ENCODE measurements at places on chromosomes 7 and 10.

GRCh38 chr7:134509010-134509409 is 18.4 kb upstream of the AKR1B10 start:
- DNase-seq = no peak

DNA sequence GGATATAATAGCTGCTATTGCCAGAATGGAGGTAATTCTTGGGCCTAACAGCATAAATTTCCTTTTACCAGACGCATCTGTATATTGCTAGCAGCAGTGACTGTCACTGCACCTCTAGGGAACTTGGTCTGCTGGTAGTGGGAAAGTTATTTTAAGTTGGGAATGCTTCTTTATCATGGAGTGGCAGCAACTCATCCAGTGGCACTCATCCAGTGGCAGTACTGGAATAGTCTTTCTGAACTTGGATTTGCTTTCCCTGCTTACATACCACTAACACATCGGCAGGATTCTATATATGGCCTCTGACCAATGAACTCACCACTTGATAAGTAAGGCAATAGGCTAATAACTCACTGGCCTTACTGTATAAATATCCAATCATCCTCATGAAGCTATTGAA is 22.0 kb upstream of the ICA1 start:
- no peak for DNase-seq

DNA sequence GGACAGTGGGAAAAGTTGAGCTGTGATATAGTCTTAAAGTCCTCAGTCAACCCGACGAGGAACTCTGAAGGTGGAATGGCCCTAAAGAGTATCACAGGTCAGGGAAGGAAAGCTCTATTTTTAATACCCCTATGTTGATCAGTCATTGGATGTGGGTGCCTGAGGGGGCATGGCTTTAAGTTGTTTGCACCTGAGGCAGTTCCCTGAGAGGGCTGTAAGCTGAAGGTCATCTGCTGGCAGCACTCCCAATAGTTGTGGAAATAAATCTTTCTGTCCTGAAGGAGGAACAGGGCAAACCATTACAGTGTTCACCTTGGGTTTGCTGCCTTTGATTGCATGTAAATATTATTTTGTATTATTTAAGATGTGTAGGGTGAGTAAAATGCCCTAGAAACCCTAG is 17.8 kb upstream of the C1GALT1 start:
- DNase-seq = no peak

- DNase-seq = no peak
Measured at GRCh38 chr10:98246911-98247805, 20.8 kb downstream of the LOXL4 start.

GRCh38 chr10:114313866-114314265 is 74.8 kb downstream of the VWA2 start:
- no peak for DNase-seq

DNA sequence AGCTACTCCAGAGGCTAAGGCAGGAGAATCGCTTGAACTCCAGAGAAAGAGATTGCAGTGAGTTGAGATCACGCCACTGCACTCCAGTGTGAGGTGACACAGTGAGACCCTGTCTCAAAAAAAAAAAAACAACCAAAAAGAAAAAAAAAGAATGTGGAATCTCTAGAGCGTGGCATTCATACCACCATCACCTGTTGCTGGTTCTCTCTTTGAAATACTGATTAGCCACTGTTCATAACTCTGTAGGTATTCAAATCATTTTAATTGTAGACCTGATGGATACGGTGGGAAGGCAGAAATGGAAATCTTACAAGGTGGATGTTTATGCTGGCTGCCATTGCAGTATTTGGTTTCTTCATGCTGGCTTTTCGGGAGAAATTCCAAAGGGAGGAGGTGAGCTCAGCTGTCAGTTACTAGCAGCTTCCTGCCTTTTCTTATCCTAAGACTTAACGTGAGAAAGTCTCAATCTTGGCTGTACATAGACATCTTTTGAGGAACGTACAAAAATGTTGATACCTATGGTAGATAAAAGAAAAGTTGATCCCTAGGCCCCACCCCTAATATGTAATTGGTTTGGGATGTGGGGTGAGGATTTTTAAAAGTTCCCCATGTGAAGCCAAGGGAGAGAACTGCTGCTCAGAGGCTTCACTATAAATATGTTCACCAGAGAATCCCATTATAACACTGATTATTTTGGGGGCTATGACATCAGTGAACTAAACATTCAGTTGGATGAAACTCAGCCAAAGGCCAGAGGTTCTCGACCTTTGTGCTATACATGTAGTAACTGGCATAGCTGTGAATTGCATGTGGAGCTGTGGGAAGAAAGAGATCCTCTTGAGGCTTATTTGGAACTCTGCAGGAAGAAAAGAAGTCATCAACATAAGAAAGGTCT is 26.9 kb upstream of the MKLN1 start:
- DNase-seq = no peak

GRCh38 chr10:130994845-130995244 is 316.7 kb downstream of the TCERG1L start:
- no peak for DNase-seq

- DNase-seq = no peak
Measured at GRCh38 chr7:264541-265191, 25.3 kb upstream of the FOXL3 start.

- no peak for DNase-seq
Measured at GRCh38 chr7:149642589-149642988, 130.8 kb downstream of the ZNF467 start.

DNA sequence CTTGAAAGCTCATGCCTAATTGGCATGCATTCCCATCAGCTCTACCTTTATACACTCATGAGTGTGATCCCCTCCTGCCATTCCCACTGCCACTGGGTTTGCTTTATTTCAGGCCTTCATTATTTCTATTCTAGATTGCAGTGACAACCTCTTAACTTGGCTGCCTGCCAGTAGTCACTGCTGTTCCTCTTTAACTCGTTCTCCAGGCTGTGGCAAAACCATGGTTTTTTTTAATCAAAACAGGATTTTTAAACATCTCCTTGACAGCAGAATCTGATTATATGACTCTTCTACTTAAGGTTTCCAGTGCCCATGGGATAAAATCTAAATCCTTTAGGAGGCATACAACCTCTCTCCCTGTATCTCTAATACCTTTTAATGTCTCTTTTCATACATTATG is 223.7 kb upstream of the PCDH15 start:
- no peak for DNase-seq
